Activated CD4-positive, alpha-beta T cell treated with anti-CD3 and anti-CD28 coated beads, Interleukin-2, amount 10 ng/mL, durations not matched to agents 7 days and 5 days (primary cell): ENCODE measurements at places on chromosomes 12 and 14.

DNA sequence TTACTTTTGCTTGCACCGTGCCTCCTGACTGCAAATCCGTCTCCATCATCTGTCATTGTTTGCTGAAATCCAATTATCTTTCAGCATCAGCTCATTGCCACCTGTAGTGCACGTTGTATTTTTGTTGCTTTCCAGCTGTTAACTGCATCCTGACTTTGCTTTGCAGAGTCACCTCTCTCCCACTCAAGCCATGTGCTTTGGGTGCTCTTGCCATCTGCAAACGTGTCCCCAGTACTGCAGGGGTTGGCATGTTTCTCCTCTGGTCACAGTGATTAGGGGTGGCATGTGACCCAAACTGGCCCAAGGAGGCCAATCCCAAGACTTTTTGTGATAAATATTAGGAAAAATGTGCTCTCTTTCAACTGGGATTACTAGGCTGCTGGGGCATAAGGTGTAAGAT is 10.5 kb upstream of the TMED2 start:
- DNase-seq = no peak

DNA sequence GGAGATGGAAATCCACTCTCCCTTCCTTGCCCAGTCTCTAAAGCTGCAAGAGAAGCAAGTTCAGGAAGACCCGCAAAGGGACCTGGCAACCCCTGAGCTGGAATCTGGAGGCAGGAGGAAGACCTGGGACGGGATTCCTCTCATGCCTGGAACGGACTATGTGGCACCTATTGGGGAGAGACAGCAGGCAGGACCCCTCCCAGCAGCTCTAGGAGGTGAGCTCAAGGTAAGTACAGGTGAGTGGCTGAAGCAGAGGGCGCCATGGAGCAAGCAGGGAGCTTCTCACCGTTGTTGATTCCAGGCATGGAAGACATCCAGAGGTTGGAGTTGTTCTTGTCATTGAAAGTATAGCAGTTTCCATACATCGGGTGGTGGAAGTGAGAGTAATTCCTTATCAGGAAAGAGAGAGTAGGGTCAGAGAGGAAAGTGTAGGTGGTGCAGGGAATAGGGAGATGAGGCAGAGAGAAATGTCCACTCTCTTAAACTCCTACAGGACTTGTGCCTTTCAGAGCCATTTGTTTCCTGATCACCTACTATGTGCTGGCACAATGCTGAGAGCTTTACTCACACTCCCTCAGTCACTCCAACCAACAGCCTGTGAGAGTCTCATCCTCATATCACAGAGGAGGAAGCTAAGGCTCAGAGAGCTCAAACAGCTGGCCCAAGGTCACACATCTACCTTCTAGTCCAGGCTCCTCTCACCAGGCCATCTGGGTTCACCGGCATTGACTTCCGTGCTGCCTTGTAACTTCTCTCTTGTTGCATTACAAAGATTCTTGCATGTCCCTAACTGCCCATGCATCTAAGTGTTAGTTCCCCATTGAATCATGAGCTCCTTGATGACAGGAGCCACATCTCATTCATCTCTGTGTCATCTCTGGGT is 13.9 kb upstream of the TNFRSF1A start:
- no peak for DNase-seq

- no peak for DNase-seq
Observed at GRCh38 chr12:29316752-29317151, 64.2 kb downstream of the ERGIC2 start.

DNA sequence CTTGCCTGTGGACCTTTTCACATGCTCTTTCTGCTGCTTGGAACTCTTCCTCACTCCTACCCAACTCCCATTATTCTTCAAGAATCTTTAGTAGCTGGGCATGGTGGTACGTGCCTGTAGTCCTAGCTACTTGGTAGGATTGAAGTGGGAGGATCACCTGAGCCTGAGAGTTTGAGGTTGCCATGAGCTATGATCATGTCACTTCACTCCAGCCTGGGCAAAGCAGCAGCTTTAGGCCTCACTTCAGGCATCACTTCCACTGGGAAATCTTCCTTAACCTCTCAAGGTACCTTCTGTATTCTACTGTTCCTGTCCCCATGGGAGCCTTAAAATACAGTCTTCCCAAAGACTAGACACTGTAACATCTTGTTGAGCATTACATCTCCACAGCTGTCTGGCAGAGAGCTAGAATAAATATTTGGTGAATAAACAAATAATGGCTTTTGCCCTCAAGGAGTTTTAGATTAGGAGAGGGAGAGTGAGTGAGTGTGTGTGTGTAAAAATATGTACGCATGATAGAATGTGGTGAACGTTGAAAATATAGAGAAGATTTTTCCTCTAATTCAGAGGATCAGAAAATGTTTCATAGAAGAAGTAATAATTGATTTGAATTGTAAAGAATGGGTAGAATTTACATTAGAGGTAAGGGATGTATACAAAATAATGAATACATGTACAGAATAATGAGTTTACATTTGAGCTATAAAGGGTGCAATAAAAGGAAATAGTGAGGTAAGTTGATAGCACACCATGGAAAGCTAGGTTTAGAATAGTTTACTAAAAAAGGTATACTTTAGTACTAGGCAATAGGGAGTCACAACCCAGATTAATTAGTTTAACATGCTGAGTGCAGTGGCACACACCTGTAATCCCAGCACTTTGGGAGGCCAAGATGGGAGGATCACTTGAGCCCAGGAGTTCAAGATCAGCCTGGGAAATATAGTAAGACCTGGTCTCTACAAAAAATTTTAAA is 29.2 kb upstream of the BMAL2 start:
- DNase-seq = no peak

DNA sequence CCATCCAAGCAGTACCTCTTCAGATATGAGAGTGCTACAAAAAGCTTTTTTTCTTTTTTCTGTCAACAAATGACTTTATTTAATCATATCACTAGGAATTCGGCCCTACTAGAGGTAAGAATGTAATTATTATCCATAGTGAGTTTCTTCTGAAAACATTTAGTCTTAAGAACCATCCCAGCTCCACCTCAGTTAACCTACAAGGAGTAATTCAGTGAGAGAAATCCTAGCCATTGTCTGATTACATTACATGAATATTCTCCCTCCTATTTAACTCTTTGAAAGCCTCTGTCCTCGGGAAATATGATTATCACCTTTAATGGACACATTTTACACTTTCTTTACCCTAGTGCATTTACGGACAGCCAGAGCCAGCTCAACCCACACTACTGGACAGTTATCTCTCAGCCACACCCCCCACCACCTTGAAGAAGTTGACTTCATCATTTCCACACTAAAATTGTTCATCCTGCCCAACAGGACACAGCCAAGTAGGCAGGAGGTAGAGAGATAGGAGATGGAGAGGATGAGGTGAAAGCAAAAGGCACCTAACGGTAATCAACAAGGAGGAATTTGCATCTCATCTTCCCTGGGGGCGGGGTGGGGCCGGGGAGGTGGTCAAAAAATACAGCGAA is 1.3 kb downstream of the PPFIA2 start:
- no peak for DNase-seq

DNA sequence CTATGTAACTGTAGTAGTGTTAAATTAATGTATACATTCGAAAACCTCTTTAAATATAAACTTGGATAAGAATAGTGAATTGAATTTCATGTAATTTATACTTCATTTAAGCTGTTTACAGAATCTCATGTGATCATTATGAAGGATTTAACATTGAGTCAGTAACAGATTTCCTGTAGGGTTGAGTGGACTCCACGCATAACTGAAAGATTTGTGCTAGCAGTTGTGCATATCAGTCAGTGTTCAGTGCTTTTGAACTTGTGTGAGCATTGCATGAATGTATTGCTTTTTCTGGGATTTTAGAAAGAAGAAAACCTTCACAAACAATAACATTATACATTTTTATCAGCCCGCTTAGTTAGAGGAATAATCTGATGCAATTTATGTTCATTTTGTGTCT is 1435.3 kb downstream of the LRFN5 start:
- no peak for DNase-seq

DNA sequence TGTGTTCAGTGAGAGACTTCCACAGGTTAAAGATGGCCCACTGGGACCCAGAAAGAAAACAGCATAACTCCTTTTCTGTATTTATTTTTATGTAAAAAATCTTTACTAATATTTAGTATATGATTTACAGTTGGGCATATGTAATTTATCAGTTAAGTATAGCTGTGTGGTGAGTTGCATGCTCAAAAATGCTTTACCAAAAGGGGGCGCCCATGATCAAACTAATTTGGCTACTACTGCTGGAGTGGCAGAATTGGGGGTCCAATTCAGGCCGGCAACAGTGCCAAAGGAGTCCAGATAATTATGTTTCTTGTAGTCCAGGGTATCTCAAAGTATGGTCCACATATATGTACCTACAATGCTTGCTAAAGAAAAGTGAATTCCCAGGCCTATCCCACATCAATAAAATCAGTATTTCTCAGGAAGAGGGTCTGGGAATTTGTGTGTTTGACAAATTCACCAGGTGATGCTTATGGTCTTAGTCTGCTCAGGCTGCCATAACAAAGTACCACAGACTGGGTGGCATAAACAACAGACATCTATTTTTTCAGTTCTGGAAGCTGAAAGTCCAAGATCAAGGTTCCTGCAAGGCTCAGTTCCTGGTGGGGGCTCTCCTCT is 152.0 kb downstream of the KTN1 start:
- DNase-seq = peak; percentile 61

- no peak for DNase-seq
Observed at GRCh38 chr12:107467716-107468115, 217.9 kb upstream of the PWP1 start.

- DNase-seq = no peak
Observed at GRCh38 chr12:109461846-109462756, 15.0 kb downstream of the KCTD10 start.

- DNase-seq = peak; percentile 88
Observed at GRCh38 chr14:76929927-76930326, 98.6 kb downstream of the IRF2BPL start.

DNA sequence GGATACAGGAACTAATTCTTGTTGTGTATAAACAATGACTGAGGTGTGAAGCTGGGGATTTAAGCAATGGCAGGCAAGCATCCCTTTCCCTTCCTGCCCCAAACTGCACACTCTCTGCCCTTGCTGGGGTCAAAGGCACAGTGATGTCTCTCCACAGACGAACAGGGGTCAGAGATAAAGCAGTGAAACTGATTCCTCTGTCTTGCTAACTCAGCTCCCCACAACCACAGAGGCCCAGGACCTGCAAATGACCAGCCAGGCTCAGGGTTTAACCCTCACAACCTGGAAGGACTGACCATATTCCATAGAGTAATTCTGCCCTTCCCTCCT is 67.2 kb downstream of the CCDC88C start:
- DNase-seq = no peak

DNA sequence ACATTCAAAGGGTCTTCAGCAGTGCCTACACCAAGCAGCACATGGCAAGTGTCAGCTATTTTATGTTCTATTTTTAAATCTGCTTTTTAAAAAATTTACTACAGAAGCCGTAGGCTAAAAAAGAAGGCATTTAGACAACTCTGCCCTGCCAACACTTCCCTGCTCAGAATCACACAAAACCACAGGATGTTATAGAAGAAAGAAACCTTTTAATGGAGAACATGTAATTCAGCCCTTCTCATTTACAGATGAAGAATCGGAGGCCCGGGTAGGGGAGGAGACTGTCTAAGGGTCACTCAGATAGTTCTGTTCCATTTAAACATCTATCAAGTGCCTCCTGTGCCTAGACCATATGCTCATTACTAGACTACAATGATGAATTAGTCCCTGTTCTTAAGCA is 171.8 kb upstream of the NTF3 start:
- DNase-seq = no peak

DNA sequence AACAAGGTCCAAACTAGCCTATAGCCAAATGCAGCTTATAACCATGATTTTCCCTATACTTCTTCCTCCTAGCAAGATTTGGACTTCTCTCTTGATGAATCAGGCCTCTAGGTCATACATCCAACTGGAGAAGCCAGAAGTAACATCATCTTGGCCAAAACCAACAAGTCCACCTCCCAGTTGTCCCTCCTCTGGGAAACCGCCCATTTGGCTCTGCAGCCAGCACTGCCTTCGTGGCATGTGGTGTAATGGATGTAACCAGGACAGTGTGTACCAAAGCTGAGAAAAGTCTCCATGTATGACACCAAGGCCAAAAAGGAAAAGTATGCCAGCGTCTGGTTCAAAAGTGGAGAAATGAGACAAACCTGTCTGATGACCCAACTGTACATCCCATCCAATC is 59.3 kb upstream of the VASH1 start:
- no peak for DNase-seq

GRCh38 chr12:18926188-18926587 is 188.3 kb downstream of the CAPZA3 start:
- no peak for DNase-seq

DNA sequence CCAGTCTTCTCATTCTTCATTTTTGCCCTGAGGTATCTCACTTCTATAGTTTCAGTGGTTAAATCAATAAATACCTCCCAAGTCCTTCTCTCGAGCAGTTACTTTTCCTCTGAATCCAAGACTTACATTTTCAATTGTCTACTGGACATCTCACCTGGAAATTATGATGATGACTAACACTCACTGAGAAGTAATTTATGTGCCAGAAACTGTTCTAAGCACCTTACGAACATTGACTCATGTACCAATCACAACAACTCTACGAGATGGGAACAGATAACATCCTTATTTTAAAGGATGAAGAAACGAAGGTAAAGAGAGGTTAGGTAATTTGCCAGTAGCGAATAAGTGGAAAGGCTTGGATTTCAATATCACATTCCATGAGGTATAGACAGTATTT is 94.1 kb downstream of the EML5 start:
- no peak for DNase-seq

DNA sequence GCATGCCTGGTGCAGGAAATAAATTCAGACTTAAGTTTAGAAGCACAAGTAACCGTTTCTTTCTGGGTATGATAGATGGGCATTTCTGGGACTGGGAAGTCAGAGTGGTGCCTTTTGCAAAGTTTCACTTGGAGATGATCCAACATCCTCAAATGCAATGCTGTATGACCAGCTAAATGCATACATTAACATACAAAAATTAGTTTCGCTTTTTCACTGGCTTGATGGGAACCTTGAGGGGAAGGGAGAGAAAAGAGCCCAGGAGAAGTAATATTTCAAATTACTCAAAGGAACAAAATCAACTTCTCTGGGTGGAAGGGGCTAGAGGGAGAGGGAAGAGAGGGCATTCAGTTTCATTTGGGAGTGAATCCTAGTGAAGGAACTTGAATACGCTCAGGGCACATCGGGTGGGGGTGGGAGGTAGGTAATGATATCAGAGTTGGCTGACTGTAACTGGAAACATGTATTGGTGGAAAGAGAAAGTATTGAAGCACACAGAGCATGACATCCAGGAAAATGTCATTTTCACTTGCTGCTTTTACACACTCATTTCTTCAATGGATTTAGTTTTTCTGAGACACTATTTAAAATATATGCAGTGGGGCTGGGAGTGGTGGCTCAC is 175.5 kb downstream of the PTPRO start:
- DNase-seq = no peak
